ENCODE measurements at places on chromosomes 4 and X. TPM values are rescaled to one million over a fixed set of nuclear protein-coding genes. Genes with fewer than 3 reads are reported as not detected.

DNA sequence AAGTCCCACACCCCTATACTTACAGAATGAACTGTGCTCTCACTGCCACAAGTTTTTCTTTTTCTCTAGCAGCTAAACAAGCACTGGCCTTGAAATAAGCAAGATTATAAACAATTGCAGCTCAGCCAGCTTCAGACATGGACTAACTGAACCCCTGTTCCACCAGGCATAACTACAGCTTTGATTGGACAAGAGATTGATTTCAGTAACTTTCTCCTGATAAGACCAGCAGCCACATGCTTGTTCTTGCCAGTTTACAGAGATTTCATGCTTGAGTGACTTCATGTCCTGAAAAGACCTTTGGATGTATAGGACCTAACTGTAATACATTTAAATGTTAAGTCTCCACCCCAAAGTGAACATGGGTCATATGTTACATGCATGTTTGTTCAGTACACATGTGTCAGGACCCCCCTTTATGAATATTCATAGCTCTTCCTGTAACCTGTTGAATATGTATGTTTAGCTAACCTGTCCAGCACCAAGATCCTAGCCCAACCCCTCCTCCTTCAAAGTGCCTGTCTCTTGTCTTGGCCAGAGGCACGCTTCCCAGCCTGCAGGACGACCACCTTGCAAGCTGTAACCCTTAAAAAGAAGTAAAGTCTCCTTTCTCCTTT lies 27.9 kb downstream of the ZNF275 start:
- H3K4me1 ChIP-seq = no peaks in the 10 kb centered on the region
- H3K27ac ChIP-seq = no peak overlapping the region
- no peak overlapping the region for H3K4me3 ChIP-seq
- no peak for DNase-seq

DNA sequence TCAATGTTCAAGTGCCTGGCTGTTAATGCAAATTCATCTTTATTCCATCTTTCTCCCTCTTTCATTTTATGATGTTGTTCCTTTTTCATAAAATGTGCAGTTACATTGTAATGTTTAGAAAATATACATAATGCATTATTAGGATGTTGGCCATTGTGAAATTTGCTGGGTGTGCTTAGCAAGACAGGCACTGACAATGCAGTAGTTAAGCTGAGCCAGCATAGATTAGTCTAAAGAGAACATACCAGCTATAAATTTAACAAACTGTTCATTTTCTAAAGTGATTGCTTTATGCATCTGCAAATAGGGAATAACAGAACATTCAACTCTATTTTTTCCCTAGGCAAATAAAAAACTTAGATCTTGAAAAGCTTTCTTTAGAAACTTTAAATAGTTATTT lies 436.0 kb downstream of the IL1RAPL1 start:
- no peaks in the 10 kb centered on the region for H3K4me1 ChIP-seq
- no peak overlapping the region for H3K27ac ChIP-seq
- no peaks in the 10 kb centered on the region for H3K36me3 ChIP-seq
- DNase-seq = no peak
- no peaks in the 10 kb centered on the region for H3K27me3 ChIP-seq
- no peak overlapping the region for H3K4me3 ChIP-seq

GIMD1 gene
- not detected for total RNA-seq

GRCh38 chr4:138487230-138487629 lies 245.1 kb upstream of the SLC7A11 start:
- no peak overlapping the region for H3K4me3 ChIP-seq
- no peaks in the 10 kb centered on the region for H3K36me3 ChIP-seq
- DNase-seq = no peak
- no peaks in the 10 kb centered on the region for H3K4me1 ChIP-seq
- H3K27me3 ChIP-seq = no peaks in the 10 kb centered on the region
- no peak overlapping the region for H3K27ac ChIP-seq

DNA sequence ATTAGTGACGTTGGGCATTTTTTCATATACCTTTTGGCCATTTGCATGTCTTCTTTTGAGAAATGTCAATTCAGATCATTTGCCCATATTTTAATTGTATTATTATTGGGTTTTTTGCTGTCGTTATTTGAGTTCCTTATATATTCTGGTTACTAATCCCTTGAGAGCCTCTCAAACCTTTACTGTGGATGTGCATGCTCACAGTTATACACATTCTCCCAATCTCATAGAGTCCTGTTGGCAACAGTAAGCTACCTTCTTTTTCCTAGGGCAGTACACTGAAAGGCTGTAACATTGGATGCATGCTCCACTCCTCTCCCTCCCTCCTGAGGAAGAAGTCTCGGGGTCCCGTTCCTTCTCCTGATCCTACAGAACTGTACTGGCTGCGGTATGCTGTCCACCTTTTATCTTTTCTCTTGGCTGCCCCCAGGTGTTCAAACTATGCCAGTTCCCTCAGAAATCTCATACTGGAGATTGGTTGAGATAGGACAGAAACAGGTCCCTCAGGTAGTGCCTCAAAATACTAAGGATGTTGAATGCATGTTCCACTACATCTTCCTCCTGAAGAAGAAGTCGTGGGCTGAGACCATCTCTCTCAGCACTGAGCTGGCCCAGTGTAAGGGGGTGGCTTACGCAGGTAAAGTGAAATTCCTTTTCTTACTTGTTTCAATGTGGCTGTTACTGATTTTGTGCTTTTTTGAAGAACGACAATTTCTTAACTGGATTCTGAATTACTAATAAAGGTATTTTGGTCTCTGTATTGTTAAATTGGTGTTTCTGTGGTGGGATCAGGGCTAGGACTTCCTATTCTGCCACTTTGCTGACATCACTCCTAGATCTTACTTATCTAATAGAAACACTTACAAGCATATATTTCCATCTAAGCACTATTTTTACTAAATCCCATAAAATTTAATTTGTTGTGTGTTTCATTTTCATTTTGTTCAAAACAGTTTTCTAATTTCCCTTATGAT lies 145.4 kb upstream of the HUWE1 start:
- no peaks in the 10 kb centered on the region for H3K4me1 ChIP-seq
- no peaks in the 10 kb centered on the region for H3K36me3 ChIP-seq
- no peak overlapping the region for H3K27ac ChIP-seq
- no peaks in the 10 kb centered on the region for H3K27me3 ChIP-seq
- H3K4me3 ChIP-seq = no peak overlapping the region

DNA sequence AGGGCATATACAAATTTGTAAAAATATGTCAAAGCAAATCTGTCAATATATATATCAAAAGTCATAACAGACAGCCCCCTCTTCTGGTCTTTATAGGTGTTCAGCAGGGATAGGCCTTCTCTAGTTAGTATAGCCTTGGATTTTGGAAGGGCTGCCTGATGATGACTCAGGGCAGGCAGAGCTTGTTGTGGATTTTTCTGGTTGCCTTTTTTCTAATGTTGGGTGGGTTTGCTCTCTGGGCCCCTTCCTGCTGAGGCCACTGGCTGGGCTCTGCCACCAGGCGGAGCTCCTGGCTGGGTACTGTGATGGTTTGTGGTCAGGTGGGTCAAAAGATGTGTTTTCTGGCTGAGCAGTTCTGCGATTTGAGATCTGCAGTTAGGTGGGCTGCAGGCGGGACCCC lies 294.2 kb downstream of the GRIA2 start:
- H3K27ac ChIP-seq = no peak overlapping the region
- H3K27me3 ChIP-seq = no peaks in the 10 kb centered on the region
- no peak overlapping the region for H3K4me3 ChIP-seq
- H3K4me1 ChIP-seq = no peaks in the 10 kb centered on the region
- DNase-seq = no peak

GRCh38 chrX:133590703-133591505 lies 175.6 kb upstream of the GPC4 start:
- no peaks in the 10 kb centered on the region for H3K27me3 ChIP-seq
- H3K36me3 ChIP-seq = no peaks in the 10 kb centered on the region
- no peaks in the 10 kb centered on the region for H3K4me1 ChIP-seq
- no peak for DNase-seq
- H3K27ac ChIP-seq = no peak overlapping the region
